ENCODE measurements at places on chromosomes 11 and 22.

- DNase-seq: no peak
Measured at GRCh38 chr11:75150879-75151278, at the start of gene SLCO2B1. Gene SLCO2B1, plus strand, starts transcription at chr11:75151107. Its CDS starts 275 bp downstream, at chr11:75151382.

DNA sequence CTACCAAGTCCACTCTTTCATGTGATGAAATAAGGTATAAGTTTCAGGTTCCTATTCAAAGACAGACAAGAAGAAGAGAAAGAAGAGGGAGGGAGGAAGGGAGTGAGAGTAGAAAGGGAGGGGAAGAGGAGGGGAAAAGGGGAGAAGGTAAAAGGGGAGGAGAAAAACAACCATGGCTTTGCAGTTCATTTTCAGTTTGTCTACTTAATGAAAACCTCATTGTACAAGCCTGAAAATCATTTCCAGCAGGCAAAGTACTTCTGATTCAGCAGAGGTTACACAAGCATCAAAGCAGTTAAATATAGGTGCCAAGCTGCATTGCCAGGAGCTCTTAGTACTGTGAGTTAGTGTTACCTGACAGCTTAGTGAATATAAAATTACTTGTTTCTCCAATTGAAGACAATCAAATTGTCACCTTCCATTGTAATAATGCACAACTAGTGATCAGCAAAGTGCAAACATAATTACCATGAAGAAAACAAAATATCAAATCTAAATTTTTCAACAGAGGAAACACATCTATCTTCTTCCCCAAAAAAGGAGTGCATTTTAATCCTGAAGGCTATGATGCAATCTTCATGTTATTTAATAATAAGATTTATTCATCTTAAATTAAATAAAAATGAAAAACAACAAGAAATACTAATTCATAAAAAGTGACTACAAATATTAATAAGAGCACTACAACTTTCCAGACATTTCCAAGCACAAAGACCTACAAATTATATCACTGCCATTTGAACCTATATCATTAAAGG, 8.2 kb downstream of the SOX6 start:
- no peak for DNase-seq

GRCh38 chr11:43545610-43546009, 134.9 kb upstream of the HSD17B12 start:
- no peak for DNase-seq

- no peak for DNase-seq
Measured at GRCh38 chr11:81725701-81726100, 1008.0 kb downstream of the FAM181B start.

- DNase-seq: peak; percentile 78
Measured at GRCh38 chr11:5280582-5281102, 10.9 kb upstream of the HBE1 start.

GRCh38 chr11:12188548-12189317, 78.3 kb downstream of the MICAL2 start:
- no peak for DNase-seq

GRCh38 chr11:86052693-86053641, 15.9 kb downstream of the PICALM start:
- DNase-seq: no peak

- no peak for DNase-seq
Measured at GRCh38 chr11:126702165-126702720, 298.3 kb downstream of the KIRREL3 start.

DNA sequence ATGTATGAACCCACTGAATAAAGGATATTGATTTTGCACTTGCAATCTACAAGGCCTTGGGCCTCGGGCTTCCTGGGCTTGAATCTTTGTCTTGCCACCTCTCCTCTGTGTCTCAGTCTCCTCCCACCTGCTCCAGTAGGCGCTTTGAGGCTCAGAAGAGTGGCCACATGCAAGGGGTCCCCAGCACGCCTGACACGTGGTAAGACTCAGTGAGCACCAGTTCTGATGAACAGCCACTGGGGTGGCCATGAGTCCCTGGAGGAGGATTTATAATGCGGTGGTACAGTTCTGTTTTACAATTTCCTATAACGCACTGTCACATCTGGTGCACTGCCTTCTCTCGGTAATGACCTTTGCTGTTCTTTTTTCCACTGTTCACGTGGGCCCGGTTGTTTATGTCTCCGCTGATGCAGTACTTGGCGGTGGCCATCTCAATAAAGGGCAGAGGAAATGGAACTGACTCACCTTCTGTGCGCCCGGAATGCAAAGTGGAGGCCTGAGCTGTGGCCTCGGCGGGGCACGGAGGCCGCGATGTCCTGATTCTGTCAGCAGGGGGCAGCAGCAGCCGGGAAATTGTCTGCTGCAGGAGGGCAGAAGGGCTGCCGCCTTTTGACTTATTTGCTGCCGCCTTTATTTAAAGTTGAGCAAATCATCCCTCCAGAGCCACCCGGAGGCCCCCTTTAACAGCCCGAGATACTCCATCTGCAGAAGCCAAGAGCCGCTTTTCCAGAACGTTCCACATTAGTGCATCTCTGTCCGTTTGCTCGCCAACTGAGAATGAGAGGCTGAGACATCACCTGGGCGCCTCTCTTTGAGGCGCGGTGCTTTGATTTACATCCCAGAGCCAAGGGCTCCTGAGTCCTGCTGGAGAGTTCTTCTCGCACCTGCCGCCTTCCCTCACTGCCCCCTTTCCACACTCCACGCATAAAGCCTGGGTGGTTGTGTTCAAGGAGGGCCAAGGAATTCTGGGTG, 6.0 kb upstream of the IFT27 start:
- peak; percentile 57 for DNase-seq

GRCh38 chr11:67384851-67385366, 6.9 kb upstream of the RAD9A start:
- no peak for DNase-seq

GRCh38 chr11:24683583-24683982, 186.7 kb downstream of the LUZP2 start:
- DNase-seq: no peak

- DNase-seq: no peak
Measured at GRCh38 chr22:49247194-49247924, 580.3 kb downstream of the BRD1 start.

GRCh38 chr11:60018058-60018457, 1.1 kb downstream of the OOSP4B start:
- DNase-seq: no peak

- DNase-seq: no peak
Measured at GRCh38 chr11:57776031-57776521, 14.5 kb downstream of the CTNND1 start.

DNA sequence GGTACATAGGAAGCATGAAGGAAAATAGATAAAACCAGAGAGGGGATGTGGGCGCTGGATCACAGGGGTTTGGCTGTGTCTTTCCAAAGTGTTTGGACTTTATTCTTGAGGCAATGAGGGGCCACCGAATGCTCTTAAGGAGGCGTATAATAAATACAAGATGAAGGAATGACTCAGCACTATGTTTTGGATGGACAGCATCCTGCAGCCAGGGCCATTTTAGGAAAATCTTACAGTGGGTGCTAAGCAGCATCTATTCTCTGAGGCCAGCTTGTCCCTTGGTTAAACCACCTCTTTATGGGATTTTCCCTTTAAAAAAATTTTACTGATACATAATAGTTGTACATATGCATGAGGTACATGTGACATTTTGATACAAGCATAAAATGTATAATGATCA, 4.3 kb upstream of the LDHA start:
- no peak for DNase-seq

GRCh38 chr11:1899090-1899489, 7.4 kb upstream of the PRR33 start:
- DNase-seq: no peak

DNA sequence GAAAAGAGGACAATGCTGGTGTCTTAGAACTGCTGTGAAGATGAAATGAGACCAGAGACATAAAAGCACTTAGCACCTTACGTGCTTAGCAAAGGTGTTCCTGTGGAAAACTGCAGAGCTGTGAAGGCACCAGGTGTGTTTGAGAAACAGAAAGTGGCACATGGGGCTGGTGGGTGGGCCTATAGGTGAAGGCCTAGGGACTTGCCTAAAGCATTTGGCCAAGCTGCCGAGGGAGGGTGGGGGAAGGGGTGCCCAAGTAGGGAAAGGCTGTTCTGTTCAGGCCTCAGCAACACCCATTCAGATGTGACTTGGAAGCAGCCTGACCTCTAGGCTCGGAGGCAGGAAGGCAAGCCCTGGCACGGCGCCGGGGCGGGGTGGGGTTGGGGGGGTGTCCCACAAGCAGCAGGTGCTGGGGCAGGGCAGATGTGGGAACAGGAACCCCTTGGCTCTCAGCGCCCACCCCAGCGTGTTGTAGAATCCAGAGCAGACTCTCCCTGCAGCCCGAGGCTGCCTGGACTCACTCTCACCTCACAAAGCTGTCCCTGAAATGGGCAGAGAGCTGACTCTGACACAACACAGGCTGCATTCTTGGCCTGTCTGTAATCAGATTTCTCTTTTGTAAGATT, 366.7 kb upstream of the NARS2 start:
- DNase-seq: no peak

- peak; percentile 61 for DNase-seq
Measured at GRCh38 chr22:44729391-44730021, 22.9 kb upstream of the ARHGAP8 start.

DNA sequence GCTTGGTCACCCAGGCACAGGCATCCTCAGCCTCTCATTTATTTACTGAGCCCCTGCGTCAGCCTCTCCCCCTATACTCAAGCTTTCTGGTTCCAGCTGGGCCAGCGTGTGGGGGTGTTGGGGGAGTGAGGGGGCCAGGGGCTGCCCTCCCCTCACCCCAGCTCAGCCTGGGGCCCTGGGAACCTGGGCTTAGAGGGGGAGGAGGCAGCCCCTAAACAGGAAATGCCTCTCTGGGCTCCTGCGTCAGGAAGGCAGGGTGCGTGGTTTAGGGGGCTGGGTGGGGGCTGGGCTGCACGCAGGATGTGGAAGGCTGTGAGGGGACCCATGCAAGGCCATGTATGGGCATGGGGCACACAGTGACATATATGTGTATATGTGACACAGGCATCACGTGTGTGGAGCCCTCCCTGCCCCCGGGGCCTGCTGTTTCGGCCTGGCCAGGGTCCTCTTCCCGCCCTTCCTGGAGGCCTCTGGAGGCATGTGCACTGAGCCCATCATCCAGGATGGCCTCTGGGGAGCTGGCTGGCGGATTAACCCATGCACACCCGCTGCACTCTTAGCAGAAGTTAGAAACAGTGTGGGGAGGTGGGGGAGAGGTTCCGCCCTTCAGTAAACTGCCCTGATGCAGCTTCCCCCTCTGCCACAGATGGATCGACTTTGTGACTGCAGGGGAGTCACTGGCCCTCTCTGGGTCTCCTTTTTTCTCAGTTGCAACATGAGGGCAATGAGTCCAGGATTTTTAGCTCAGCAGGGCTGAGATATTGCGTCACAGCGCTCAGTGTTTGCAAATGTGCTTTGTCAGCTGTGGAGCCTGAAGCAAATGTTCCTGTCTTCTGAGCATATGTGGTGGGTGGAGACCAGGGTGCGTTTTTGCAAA, 1.1 kb upstream of the CD248 start:
- peak; percentile 98 for DNase-seq

GRCh38 chr22:21845558-21846453, 21.6 kb downstream of the MAPK1 start:
- no peak for DNase-seq

GRCh38 chr11:1197431-1197885, 25.4 kb upstream of the MUC5B start:
- DNase-seq: no peak

GRCh38 chr11:100512475-100512874, 174.6 kb upstream of the ARHGAP42 start:
- DNase-seq: no peak

- DNase-seq: no peak
Measured at GRCh38 chr11:62000539-62001446, 33.4 kb upstream of the FTH1 start.

DNA sequence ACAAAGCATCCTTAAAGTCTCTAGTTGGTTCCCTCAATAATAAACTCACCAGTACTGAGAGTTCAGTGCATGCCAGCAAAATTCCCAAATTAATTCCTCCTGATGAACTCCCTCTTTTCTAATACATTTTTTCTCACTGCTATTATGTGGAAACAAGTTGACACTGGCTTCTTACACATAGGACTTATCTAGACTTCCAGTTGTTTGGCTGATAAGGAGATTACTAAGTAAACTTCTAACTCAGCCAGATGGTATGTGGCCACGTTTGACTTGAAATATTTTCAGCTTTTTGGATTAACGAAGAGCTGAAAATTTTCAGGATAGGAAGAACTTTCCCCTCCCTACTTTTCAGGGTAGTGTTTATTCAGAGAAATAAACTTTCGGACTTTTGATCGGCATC, 1154.2 kb upstream of the TENM4 start:
- DNase-seq: no peak

GRCh38 chr22:38218661-38219622, 17.1 kb downstream of the MAFF start:
- no peak for DNase-seq

GRCh38 chr11:94722735-94723134, 45.4 kb upstream of the AMOTL1 start:
- no peak for DNase-seq

- DNase-seq: no peak
Measured at GRCh38 chr11:63099555-63099954, 44.5 kb downstream of the SLC22A24 start.

DNA sequence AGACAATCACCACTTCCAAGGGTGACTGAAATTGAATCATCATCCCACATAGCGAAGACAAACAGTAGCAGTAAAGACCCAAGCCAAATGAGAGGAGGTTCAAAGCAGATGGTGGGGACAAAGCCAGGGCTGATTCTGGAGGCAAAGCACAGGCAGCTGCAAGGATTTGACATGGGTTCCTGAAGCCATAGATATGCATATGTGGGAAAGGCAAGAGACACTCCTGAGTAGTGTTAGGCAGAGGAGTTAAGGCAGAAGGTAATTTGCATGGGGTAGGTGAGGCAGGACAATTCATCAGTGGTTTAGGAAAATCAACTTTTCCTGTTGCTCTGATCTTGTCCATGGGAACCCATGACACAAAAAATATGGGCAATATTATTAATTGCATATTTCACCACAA, 462.8 kb downstream of the FAM181B start:
- DNase-seq: no peak

DNA sequence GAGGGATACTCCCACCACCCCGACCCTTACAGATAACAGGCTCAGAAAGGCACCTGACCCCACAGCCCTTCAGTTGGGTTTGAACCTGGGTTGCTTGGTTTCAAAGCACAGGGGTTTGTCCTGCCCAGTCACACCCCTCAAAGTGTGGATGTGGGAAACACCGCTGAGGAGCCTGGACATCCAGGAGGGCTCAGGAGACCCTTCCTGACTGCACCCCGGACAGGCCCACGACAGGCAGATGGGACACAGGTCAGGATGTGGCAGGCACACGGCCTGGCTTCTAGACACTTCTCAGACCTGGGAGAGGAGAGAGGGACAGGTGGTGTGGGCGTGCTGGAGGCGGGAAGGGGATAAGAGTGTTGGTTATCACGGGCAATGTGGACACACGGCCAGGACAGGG, 932.3 kb downstream of the BRD1 start:
- no peak for DNase-seq

DNA sequence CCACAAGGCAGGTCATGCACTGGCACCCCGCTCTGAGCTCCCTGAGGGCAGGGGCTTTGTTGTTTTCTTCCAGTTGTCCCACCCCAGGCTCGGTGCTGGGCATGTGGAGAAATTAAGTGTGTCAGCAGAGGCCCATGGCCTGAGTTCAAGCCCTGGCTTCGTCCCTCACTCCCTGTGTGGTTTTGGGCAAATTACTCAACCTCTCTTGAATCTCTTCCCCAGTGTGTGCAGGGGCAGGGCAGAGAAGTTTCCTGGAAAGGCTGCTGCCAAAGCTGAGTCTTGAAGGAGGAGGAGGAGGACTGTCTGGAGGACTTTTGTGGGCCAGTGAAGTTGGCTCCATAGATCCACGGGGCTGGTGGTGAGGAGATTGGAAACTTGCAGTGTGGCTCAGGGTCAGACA, 138.1 kb upstream of the E2F8 start:
- DNase-seq: no peak

Measured in HL-60 (cell line).